Endothelial cell (in vitro differentiated cells): ENCODE measurements at places on chromosomes 16 and 17. TPM values are rescaled to one million over a fixed set of nuclear protein-coding genes. Genes with fewer than 3 reads are reported as not detected.

DNA sequence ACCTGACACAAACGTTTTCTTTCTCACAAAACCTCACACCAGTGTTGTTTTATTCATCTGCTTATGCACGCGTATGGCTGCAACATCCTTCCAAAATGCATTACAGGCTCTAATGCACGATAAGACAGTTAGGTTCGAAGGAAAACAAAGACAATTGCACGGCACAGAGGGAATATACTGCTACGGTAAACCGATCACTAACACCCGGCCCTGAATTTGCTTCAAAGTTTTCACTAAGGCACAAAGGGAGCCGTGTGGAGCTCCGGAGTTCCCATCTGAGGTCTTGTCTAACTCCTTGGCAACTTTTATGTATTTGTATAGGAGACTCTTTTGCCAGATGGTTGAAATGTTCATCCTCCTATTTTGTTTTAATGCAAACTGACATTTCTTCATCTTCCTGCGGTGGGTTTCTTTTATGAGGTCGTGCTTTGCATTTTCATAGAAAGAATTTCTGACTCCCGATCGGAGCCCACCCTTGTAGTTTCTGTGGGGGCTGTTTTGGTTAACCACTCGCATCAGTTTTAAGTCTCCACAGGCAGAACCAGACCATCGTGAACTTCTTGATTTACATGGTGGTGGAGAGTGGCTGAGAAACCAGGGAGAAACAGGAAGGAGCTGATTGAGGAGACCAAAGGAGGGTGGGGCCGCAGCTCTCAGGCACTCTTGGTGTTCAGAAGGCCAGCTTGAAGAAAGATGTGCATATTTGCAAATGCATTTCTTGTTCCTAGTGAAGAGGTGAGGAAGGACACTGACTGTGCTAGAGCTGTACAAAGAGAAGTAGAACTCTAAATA is 516.8 kb downstream of the MAF start:
- no peak overlapping the region for H3K27ac ChIP-seq
- no peaks in the 10 kb centered on the region for H3K27me3 ChIP-seq
- H3K4me1 ChIP-seq: peaks cover 4% of the 10 kb centered on the region
- DNase-seq: no peak

The CHTF8 gene
- total RNA-seq: 169 TPM

GRCh38 chr16:32116080-32116479 is 137.0 kb upstream of the TP53TG3D start:
- no peaks in the 10 kb centered on the region for H3K4me1 ChIP-seq
- H3K4me3 ChIP-seq: no peak overlapping the region
- H3K27me3 ChIP-seq: no peaks in the 10 kb centered on the region
- no peak for DNase-seq
- H3K36me3 ChIP-seq: no peaks in the 10 kb centered on the region

The ZPBP2 gene
- total RNA-seq: not detected

- peak overlapping the region; percentile 12 for H3K27ac ChIP-seq
- H3K36me3 ChIP-seq: peaks cover 43% of the 10 kb centered on the region
- H3K4me3 ChIP-seq: peak overlapping the region; percentile 3
- DNase-seq: no peak
- peaks cover 8% of the 10 kb centered on the region for H3K27me3 ChIP-seq
These were observed 13.0 kb downstream of the AXIN2 start for GRCh38 chr17:65548269-65548969.

- H3K36me3 ChIP-seq: no peaks in the 10 kb centered on the region
- H3K4me1 ChIP-seq: no peaks in the 10 kb centered on the region
- no peak overlapping the region for H3K4me3 ChIP-seq
These were observed 52.0 kb downstream of the IRX6 start for GRCh38 chr16:55376045-55376444.

- no peak for DNase-seq
- H3K36me3 ChIP-seq: no peaks in the 10 kb centered on the region
- H3K4me1 ChIP-seq: peaks cover 3% of the 10 kb centered on the region
- H3K4me3 ChIP-seq: peak overlapping the region; percentile 86
These were observed 789 bp upstream of the CCDC57 start for GRCh38 chr17:82213251-82214011.

The PIK3R5 gene
- total RNA-seq: 14.5 TPM

DNA sequence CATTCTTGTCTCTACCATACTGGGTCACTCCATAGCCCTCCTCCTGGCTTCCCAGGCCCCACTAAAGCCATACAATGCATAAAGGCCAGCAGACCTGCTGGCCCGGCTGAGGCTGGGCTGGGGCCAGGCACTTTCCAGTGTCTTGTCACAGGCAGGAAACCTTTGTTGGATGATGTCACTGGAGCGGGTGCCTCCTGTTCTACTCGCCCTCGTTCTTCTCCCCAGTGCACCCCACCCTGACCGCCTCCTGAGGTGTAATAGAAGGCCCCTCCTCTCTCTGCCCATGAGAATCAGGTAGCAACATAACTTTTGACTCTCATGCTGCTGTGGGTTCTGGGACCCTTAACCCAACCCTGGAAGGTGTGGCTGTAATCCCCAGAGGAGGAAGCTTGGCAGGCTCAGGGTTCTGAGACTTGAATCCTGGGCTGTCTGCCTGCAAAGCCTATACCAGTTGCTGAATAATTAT is 54.2 kb upstream of the IL34 start:
- H3K4me3 ChIP-seq: no peak overlapping the region
- no peak for DNase-seq
- H3K4me1 ChIP-seq: no peaks in the 10 kb centered on the region
- H3K27ac ChIP-seq: no peak overlapping the region
- H3K27me3 ChIP-seq: no peaks in the 10 kb centered on the region

The FAM171A2 gene
- 53.7 TPM for total RNA-seq

- peaks cover 9% of the 10 kb centered on the region for H3K4me1 ChIP-seq
- peak overlapping the region; percentile 62 for H3K4me3 ChIP-seq
- H3K27me3 ChIP-seq: peaks cover 13% of the 10 kb centered on the region
- no peak overlapping the region for H3K27ac ChIP-seq
- peaks cover 12% of the 10 kb centered on the region for H3K36me3 ChIP-seq
- DNase-seq: peak; percentile 45
These were observed 1.2 kb downstream of the RASD1 start for GRCh38 chr17:17494870-17495535.

The SPATA22 gene
- total RNA-seq: not detected

The TAC4 gene
- total RNA-seq: not detected

The GUCY2D gene
- total RNA-seq: not detected

DNA sequence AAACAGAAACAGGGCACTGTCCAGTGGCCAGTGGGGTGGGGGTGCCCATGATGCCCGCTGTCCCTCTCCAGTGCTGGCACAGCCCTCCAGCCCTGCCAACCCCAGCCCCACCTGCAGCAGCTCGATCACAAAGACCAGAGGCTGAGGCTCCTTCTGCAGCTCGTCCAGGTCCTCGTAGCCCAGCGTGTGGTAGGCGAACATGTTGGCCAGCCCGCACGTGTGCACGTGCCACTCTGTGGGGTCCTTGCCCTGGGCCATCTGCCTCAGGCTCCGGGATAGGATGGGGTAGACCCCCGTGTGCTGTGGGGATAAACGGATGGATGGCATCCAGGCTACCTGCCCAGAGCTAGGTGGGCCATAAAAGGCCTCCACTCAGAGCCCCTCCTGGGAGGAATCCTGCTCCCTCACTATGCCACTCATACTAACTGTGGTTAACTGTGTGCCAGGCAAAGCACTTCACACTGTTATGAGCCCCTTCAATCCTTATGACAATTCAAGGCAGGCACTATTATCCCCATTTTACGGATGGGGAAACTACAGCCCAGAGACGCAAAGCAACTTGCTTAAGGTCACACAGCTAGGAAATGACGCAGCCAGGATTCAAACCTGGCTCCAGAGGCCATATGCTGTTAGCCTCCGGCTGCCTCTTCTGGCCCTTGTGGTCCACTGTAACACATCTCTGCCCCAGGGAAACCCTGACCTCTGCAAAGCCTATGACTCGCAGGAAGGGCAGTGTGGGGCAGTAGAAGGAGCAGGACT is 6.5 kb downstream of the AIPL1 start:
- no peaks in the 10 kb centered on the region for H3K27me3 ChIP-seq
- H3K4me1 ChIP-seq: no peaks in the 10 kb centered on the region
- DNase-seq: no peak
- H3K4me3 ChIP-seq: no peak overlapping the region
- H3K36me3 ChIP-seq: peaks cover 4% of the 10 kb centered on the region

- H3K27me3 ChIP-seq: no peaks in the 10 kb centered on the region
- H3K4me3 ChIP-seq: no peak overlapping the region
- no peak overlapping the region for H3K27ac ChIP-seq
- H3K4me1 ChIP-seq: no peaks in the 10 kb centered on the region
- H3K36me3 ChIP-seq: no peaks in the 10 kb centered on the region
- DNase-seq: no peak
These were observed 21.6 kb downstream of the PLA2G10 start for GRCh38 chr16:14672403-14672971.

GRCh38 chr16:2767140-2767731 is 9.8 kb downstream of the ELOB start:
- no peak overlapping the region for H3K4me3 ChIP-seq
- H3K27me3 ChIP-seq: peaks cover 11% of the 10 kb centered on the region
- peaks cover 7% of the 10 kb centered on the region for H3K4me1 ChIP-seq
- peaks cover 76% of the 10 kb centered on the region for H3K36me3 ChIP-seq

- no peak overlapping the region for H3K27ac ChIP-seq
- no peak overlapping the region for H3K4me3 ChIP-seq
- DNase-seq: no peak
- peaks cover 17% of the 10 kb centered on the region for H3K4me1 ChIP-seq
These were observed 112.1 kb upstream of the FOXF1 start for GRCh38 chr16:86398201-86398600.

DNA sequence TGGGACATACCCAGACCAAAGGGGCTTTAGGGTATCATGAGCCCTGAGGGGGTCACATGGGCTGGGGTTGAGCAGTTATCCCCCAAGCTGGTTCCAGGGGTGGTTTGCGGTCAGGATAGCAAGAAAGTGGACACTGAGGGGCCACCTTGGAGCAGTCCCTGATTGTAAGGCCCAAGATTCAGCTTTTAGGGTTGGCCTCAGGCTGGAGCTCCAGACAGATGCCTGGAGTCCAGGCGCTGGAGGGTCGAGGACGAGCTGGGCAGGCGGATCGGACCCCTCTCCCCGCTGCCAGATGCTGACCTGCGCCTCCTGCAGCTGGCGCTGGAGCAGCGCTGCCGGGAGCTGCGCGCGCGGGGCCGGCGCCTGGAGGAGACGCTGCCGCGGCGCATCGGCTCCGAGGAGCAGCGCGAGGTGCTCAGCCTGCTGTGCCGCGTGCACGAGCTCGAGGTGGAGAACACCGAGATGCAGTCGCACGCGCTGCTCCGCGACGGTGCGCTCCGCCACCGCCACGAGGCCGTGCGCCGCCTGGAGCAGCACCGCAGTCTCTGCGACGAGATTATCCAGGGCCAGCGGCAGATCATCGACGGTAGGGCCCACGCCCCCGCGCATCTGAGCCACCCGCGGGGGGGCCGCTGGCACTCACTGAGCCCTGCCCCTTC is 10.0 kb downstream of the BTBD17 start:
- H3K36me3 ChIP-seq: peaks cover 20% of the 10 kb centered on the region
- peaks cover 9% of the 10 kb centered on the region for H3K4me1 ChIP-seq
- peaks cover 28% of the 10 kb centered on the region for H3K27me3 ChIP-seq
- DNase-seq: peak; percentile 47
- no peak overlapping the region for H3K4me3 ChIP-seq

DNA sequence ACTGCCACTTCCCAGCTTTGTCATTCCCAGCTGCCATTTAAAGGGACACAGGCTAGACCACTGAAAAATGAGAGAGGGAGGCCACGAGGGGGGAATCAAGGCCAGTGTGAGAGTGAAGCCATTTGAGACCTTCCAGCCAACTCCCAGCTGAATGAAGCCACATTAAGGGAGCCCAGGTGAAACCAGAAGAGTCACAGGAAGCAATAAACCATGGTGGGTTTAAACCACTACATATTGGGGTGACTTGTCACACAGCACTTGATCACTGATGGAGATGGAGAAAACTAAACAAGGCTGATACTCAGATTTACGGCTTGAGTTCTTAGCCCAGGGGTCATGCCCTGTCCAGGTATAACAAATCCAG is 2.8 kb upstream of the NUBP1 start:
- peaks cover 4% of the 10 kb centered on the region for H3K27me3 ChIP-seq
- DNase-seq: no peak
- H3K4me3 ChIP-seq: no peak overlapping the region

DNA sequence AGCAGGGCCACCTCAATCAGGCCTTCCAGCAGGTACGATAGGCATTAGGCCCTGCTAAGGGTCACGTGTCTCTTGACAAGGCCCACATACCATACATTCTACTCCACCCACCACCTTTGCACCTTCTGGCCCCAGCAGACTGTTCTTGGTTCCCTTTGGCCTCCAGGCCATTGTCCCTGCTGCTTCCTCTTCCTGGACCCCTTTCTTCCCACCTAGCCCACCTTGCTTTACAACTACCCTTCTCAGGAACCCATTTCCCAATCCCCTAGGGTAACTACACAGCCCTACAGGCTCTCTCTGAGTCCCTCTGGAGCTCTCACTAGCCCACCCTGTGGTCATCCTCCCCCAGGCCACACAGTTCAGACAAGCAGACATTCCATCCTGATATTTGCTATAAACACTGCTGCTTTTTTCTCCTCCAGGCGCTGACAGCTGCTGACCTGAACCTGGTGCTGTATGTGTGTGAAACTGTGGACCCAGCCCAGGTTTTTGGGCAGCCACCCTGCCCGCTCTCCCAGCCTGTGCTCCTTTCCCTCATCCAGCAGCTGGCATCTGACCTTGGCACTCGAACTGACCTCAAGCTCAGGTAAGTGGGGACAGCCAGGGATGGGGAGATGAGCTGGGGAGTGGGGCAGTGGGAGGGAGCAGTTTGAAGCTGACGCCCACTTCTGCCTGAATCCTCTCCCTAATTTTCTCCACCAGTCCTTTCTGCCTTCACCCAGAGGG is 1.4 kb upstream of the NRN1L start:
- H3K36me3 ChIP-seq: peaks cover 43% of the 10 kb centered on the region
- H3K4me1 ChIP-seq: peaks cover 7% of the 10 kb centered on the region
- DNase-seq: no peak
- peaks cover 4% of the 10 kb centered on the region for H3K27me3 ChIP-seq
- H3K27ac ChIP-seq: no peak overlapping the region
- H3K4me3 ChIP-seq: peak overlapping the region; percentile 83

The HBQ1 gene
- total RNA-seq: not detected

- H3K4me3 ChIP-seq: no peak overlapping the region
- no peak for DNase-seq
- H3K27me3 ChIP-seq: peaks cover 1% of the 10 kb centered on the region
These were observed 40.1 kb downstream of the CLEC16A start for GRCh38 chr16:10984509-10984908.
